ENCODE measurements at places on chromosomes 1 and 21. TPM values are rescaled to one million over a fixed set of nuclear protein-coding genes. Genes with fewer than 3 reads are reported as not detected.

CYYR1 gene
- 4.2 TPM for total RNA-seq

FCRL4 gene
- total RNA-seq, result not detected

SELL gene
- total RNA-seq, result 8.4 TPM

SMPDL3B gene
- total RNA-seq, result not detected

AMY1B gene
- total RNA-seq, result not detected

C1QA gene
- total RNA-seq, result 50.6 TPM

CLDN17 gene
- not detected for total RNA-seq

IL19 gene
- not detected for total RNA-seq

LRRC8C gene
- 6.3 TPM for total RNA-seq

PFKFB2 gene
- 3.7 TPM for total RNA-seq

BGLAP gene
- total RNA-seq, result 1.0 TPM

SYPL2 gene
- 38.6 TPM for total RNA-seq

TNFRSF8 gene
- 0.52 TPM for total RNA-seq

MIXL1 gene
- total RNA-seq, result not detected

DNAJC28 gene
- 2.1 TPM for total RNA-seq

CHIT1 gene
- under 0.01 TPM for total RNA-seq

SELP gene
- 0.52 TPM for total RNA-seq

C2CD2 gene
- total RNA-seq, result 7.3 TPM

SH3D21 gene
- 0.52 TPM for total RNA-seq

KRTAP19-1 gene
- total RNA-seq, result not detected

IL12RB2 gene
- total RNA-seq, result 3.1 TPM

KRTAP7-1 gene
- total RNA-seq, result not detected

KIF26B gene
- total RNA-seq, result 0.52 TPM

MLLT11 gene
- 2.1 TPM for total RNA-seq

FABP3 gene
- 201 TPM for total RNA-seq

OLFML2B gene
- 29.7 TPM for total RNA-seq

RIPPLY3 gene
- not detected for total RNA-seq

TAL1 gene
- 3.1 TPM for total RNA-seq

ZNF648 gene
- under 0.01 TPM for total RNA-seq

PLA2G4A gene
- total RNA-seq, result 5.2 TPM

LHX4 gene
- not detected for total RNA-seq

SPRR1A gene
- not detected for total RNA-seq

LRRC38 gene
- 10.4 TPM for total RNA-seq

PRDM16 gene
- total RNA-seq, result 4.7 TPM

FAM76A gene
- total RNA-seq, result 21.9 TPM

PLCH2 gene
- under 0.01 TPM for total RNA-seq

RGS16 gene
- total RNA-seq, result 7.8 TPM

FAM229A gene
- 1.0 TPM for total RNA-seq

CYP4B1 gene
- not detected for total RNA-seq

THEM5 gene
- not detected for total RNA-seq

UTS2 gene
- not detected for total RNA-seq

ATP1A4 gene
- total RNA-seq, result under 0.01 TPM

GNG4 gene
- 1.0 TPM for total RNA-seq

KCNN3 gene
- total RNA-seq, result 3.7 TPM

ALG14 gene
- total RNA-seq, result 1.0 TPM

TMEM183A gene
- total RNA-seq, result 42.3 TPM

LINGO4 gene
- total RNA-seq, result under 0.01 TPM

EPB41 gene
- total RNA-seq, result 37.6 TPM

FGR gene
- 2.6 TPM for total RNA-seq
